ENCODE measurements at places on chromosomes 11 and 22. TPM values are rescaled to one million over a fixed set of nuclear protein-coding genes. Genes with fewer than 3 reads are reported as not detected.

Gene RIMBP3B
- total RNA-seq: 0.12 TPM

Gene SERPINH1
- 541 TPM for total RNA-seq

Gene RFPL2
- total RNA-seq: 0.18 TPM

Gene OR8D4
- not detected for total RNA-seq

Gene UNC93B1
- 21.7 TPM for total RNA-seq

Gene CARNS1
- 8.8 TPM for total RNA-seq

Gene TTC28
- 77.8 TPM for total RNA-seq

Gene OVOL1
- 15.0 TPM for total RNA-seq

Gene C11orf91
- total RNA-seq: not detected

Gene KIRREL3
- 6.1 TPM for total RNA-seq

Gene PATZ1
- 47.2 TPM for total RNA-seq

Gene SLC22A6
- total RNA-seq: 9.7 TPM

Gene MPPED2
- total RNA-seq: 28.1 TPM

Gene CHRM1
- total RNA-seq: not detected

All from metanephros (tissue), 2 donors.